ENCODE measurements at places on chromosomes 12 and 14. TPM values are rescaled to one million over a fixed set of nuclear protein-coding genes. Genes with fewer than 3 reads are reported as not detected.
A peak's percentile ranks its signal among the peaks of the same experiment; 100 is the strongest.

- no peak for DNase-seq
- no peaks in the 10 kb centered on the region for H3K4me1 ChIP-seq
Measured at GRCh38 chr12:104482748-104483147, 26.0 kb downstream of the CHST11 start.

GRCh38 chr12:29273178-29273843, 107.7 kb downstream of the ERGIC2 start:
- no peaks in the 10 kb centered on the region for H3K27me3 ChIP-seq
- no peak overlapping the region for H3K4me3 ChIP-seq
- H3K27ac ChIP-seq: no peak overlapping the region
- H3K36me3 ChIP-seq: no peaks in the 10 kb centered on the region
- DNase-seq: no peak

- no peak overlapping the region for H3K4me3 ChIP-seq
- no peaks in the 10 kb centered on the region for H3K36me3 ChIP-seq
- H3K27ac ChIP-seq: no peak overlapping the region
- H3K27me3 ChIP-seq: no peaks in the 10 kb centered on the region
- no peak for DNase-seq
Measured at GRCh38 chr14:31884776-31885379, 192.2 kb upstream of the ARHGAP5 start.

DNA sequence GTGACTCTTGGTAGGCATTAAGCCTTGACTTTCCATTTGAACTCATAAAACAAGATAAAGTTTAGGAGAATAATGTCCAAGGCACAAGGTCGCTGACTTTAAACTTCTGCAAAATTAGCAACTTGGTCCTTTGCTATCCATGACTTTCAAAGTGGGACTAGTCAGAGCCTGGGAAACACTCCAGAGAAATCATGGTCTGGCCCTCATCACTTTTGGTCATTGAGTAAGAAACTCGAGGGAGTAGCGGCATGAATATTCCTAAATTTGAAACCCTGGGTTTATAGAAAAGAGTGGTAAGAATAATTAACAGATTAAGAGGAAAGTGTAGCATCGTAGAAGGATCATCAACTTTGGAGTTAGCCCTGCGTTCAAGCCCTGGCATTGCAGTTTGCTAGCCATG, 16.9 kb upstream of the APPL2 start:
- no peak overlapping the region for H3K4me3 ChIP-seq
- no peaks in the 10 kb centered on the region for H3K4me1 ChIP-seq
- H3K36me3 ChIP-seq: no peaks in the 10 kb centered on the region
- no peak overlapping the region for H3K27ac ChIP-seq

DNA sequence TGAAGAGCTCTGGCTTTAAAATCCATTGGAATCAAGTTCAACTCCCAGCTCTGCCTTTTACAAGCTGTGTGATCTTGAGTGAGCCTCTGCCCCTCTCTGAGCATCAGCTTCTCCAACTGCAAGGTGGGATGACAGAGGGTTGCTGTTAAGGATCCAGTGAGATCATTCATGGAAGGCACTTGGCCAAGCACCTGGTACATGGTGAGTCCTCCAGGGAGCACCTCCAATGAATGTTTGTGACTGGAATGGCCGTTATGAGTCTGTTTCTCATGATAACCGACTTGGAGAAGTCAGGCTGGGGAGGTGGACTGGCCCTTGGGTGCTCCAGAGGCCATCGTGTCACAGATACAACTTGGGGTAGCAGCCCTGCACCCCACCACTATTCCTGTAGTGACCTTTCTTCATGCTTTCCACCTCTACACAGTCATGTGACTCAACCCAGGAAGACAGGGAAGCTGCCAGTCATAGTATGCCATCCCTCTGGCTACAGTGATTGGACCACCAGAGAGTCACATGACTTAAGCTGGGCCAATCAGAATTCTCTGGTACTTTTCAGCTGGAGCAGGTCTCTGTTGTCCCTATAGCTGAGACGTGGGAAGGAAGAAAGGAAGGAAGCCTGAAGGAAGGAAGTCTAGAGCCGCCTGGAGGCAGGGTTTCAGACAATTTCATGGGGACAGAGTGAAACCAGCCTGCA, 146.5 kb upstream of the MYL2 start:
- H3K4me1 ChIP-seq: no peaks in the 10 kb centered on the region
- no peak overlapping the region for H3K4me3 ChIP-seq
- no peak for DNase-seq
- peaks cover 11% of the 10 kb centered on the region for H3K27me3 ChIP-seq
- no peak overlapping the region for H3K27ac ChIP-seq

- DNase-seq: peak; percentile 65
- H3K27me3 ChIP-seq: no peaks in the 10 kb centered on the region
- peak overlapping the region; percentile 71 for H3K27ac ChIP-seq
- peaks cover 8% of the 10 kb centered on the region for H3K4me1 ChIP-seq
- H3K36me3 ChIP-seq: no peaks in the 10 kb centered on the region
- peak overlapping the region; percentile 37 for H3K4me3 ChIP-seq
Measured at GRCh38 chr12:54370171-54370730, 6.0 kb upstream of the GPR84 start.

Gene PTCSC3
- total RNA-seq: not detected
